ENCODE measurements at places on chromosomes 16 and 17.

GRCh38 chr17:50954641-50955121, 88.5 kb upstream of the TOB1 start:
- no peak for DNase-seq

DNA sequence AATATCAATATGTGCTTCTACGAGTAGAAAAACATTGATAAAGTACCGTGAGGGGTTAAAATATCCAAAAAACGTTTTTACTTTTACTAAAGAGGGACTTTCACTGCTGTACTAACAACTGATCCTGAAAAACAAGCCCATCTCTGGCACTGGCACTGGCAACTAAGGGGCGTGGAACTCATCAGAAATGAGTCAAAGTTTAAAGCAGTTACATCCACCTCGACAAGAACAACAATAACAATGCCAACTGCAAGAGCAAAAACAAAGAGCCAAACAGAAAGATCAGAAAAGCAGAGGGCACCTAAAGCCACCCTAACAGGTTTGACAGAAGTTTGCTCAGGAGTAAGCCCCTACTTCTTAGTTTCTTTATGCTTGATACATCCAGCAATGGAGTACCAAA, 13.1 kb downstream of the MBTPS1 start:
- no peak for DNase-seq

GRCh38 chr17:62671553-62671952, 44.1 kb downstream of the MRC2 start:
- DNase-seq: no peak

GRCh38 chr17:37519251-37519985, 29.7 kb downstream of the DUSP14 start:
- no peak for DNase-seq

- no peak for DNase-seq
Observed at GRCh38 chr17:81231766-81232581, 6.9 kb downstream of the TEPSIN start.

DNA sequence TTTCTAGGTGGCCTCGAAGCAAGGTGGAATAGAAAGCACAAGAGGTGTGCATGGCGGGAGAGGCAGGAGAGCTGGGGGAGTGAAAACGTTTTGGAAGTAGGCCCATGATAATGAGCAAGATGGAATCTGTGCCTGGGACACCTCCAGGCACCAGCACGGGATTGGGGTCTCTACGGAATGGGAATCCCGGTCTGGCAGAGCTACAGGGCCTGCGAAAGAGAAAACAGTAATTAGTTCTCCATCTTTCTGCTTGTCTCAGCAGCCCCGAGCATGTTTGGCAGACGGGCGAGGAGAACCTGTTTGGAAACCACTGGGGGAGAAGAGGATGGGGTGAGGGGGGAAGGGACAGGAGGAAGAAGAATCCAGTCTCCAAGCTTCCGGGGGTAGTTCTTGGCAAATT, 258.7 kb downstream of the SOX9 start:
- no peak for DNase-seq

- DNase-seq: no peak
Observed at GRCh38 chr17:73027130-73027741, 65.3 kb downstream of the SLC39A11 start.

- no peak for DNase-seq
Observed at GRCh38 chr17:50640686-50641351, 6.1 kb downstream of the ABCC3 start.

- DNase-seq: no peak
Observed at GRCh38 chr17:74297941-74298340, 23.9 kb downstream of the DNAI2 start.

DNA sequence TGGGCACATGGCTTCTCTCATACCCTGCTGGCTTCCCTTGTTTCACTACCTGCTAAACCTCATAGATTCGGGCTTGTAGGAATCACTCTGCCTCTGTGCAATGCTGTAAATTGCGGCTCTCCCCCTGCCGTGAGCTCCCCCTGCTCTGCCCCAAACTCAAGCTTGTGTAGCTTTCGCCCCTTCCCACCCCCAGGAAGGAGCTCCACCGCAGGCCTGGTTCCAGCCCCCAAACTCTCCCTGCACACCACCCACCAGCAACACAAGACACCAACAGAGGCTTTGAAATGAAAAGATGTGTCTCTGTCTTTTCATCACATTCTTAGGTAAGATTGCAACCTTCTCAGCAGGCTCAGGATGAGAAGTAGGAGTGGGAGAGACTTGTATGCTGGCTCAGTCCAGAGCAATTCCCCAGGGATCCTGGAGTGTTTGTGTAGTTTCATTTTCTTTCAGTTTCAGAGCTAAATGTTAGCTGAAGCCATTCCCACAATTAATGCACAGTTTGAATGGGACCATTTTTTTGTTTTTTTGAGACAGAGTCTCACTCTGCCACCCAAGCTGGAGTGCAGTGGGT, 14.2 kb downstream of the CX3CL1 start:
- no peak for DNase-seq

GRCh38 chr17:2711608-2712299, at the start of gene CLUH:
CLUH (minus strand) TSS chr17:2711764; CDS start chr17:2711661, 103 bp downstream.
- peak; percentile 94 for DNase-seq

GRCh38 chr17:549177-550040, 165.2 kb downstream of the VPS53 start:
- no peak for DNase-seq

DNA sequence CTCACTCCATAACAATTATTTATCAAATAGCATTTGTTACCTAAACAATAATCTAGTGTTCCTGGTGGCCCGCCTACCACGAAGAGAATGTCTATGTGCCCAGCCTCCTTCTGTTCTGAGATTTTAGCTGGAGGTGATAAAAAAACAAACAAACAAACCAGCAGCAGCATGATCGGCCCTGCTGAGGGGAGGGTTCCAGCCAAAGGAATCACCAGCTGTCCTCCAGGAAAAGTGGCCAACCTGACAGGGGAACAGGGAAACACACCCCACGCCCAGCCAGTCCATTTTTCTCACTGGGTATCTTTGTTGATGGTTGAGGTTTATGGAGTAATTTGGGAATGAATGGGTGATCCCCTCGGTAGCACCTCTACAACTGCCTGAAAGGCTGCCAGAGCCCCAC, 203.0 kb upstream of the DYNLRB2 start:
- no peak for DNase-seq

- no peak for DNase-seq
Observed at GRCh38 chr16:78985716-78986605, 614.6 kb downstream of the MAF start.

DNA sequence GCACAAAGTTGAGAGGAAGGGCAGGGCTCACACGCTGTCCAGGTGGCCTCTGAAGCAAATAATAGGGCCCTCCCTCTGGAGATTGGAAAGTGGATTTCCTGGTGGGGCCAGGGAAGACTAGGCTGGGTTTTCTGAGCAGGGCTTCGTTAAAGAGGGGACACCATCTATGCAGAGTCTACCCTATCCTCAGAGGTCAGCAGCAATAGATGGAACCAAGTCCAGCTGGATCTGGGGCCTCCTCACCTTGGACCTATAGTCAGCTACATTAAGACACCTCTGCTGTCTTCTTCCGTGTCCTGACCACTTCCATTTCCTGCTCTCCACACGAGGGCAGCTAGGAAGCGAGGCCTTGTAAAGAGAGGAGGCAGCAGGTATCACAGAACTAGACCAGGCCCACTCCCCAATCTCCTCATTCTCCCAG, 14.7 kb upstream of the ST6GALNAC1 start:
- no peak for DNase-seq

DNA sequence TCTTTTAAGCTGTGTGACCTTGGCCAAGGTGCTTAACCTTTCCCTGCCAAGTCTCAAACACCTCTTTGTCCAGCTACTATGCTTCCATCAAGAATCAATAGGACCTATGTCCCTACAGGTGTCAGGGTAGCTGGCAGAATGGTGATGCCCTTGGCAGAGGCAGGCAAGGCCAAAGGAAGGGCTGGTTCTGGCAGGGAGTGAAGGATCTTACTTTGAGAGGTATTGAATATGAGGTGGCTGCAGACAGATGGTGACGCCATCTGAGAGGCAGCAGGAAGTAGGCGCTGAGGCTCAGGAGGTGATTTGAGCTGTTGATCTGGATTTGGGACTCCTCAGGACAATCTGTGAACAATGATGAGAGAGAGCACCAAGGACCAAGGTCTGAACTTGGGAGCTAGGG, 12.5 kb downstream of the ABCC3 start:
- no peak for DNase-seq

GRCh38 chr16:58842746-58843145, 108.6 kb upstream of the GOT2 start:
- no peak for DNase-seq

DNA sequence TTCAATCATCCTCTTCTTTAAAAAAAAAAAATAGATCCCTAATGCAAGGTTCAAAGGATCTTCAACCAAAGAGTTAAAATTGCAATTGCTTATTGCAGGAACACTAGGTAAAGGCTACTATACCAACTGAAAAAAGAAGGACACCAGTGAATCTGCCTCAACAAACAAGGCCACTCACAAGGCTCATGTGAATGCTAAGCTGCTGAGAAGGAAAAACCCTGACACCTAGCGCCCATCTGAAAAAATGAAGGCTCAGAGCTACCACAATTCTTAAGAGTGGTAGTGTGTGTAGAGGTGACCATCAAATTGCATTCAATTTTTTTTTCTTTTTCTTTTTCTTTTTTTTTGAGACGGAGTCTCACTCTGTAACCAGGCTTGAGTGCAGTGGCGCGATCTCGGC, 201.6 kb upstream of the C17orf78 start:
- DNase-seq: peak; percentile 37

- DNase-seq: no peak
Observed at GRCh38 chr16:88144028-88144511, 192.8 kb downstream of the BANP start.

- no peak for DNase-seq
Observed at GRCh38 chr16:51374346-51374745, 223.3 kb upstream of the SALL1 start.

DNA sequence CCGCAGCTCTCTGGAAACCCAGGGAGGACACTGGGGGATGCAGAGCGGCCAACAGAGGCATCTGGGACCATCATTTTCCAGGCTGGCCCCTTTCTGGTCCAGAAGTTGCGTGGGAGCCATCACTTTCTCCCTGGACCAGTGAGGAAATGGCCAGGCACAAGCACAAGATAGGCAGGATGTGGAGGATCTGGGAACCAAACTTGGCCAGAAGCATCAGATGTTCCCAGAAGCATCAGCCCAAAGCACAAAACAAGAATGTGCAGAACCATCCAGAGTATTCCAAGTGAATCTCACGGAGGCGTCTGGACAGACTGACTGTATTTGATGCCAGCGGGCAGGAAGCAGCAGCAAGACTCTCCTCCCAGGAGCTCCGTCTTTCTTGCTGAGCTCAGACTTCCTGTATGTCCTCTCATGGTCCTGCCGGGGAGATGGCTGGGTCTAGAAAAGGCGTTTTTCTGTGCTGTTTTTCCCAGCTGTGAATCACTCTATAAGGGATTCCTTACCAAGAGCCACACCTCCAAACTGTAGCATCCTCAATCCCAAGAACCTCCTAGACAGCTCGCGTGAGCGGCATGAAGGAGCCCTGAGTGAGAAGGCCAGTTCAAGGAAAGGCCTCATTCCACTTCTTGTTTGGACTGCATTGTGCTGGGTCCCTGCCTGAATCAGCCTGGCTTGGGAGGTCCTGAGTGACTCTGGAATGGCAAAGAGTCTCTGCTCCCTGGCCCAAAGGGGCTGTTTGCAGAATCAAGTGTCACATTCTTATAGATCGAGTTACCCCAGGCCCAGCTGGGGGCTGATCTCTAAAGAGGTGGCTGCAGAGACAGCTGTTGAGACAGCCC, 49.5 kb upstream of the MTSS2 start:
- DNase-seq: no peak

- peak; percentile 29 for DNase-seq
Observed at GRCh38 chr17:38511150-38512108, 83.2 kb downstream of the ARHGAP23 start.

GRCh38 chr16:30953511-30954124, 3.9 kb upstream of the SETD1A start:
- peak; percentile 42 for DNase-seq

GRCh38 chr17:28747051-28747691, 3.4 kb downstream of the TRAF4 start:
- no peak for DNase-seq

DNA sequence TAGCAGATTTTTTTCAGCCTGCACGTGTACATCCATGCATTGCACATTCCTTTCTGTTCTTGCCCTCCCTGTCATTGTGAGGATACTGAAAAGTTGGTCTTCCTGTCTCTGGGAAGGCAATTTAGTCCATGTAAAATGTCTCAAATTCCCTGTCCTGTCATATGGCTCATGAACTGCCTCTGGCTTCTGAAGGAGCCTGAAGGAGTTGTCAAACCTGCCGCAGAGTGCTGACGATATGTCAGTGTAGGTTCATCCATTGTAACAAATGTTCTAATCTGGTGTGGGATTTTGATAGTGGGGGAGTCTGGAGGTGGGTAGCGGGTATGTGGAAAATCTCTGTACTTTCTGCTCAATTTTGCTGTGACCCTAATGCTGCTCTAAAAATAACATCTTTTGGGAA, 59.6 kb downstream of the YPEL2 start:
- DNase-seq: no peak

GRCh38 chr16:65002265-65002664, 119.6 kb downstream of the CDH11 start:
- DNase-seq: no peak

GRCh38 chr17:49746791-49747490, 17.0 kb downstream of the FAM117A start:
- no peak for DNase-seq

GRCh38 chr16:48212033-48212432, 32.1 kb upstream of the LONP2 start:
- DNase-seq: no peak

GRCh38 chr17:37214416-37214815, 161.4 kb upstream of the C17orf78 start:
- no peak for DNase-seq

GRCh38 chr17:54891176-54891821, 9.4 kb upstream of the TOM1L1 start:
- DNase-seq: peak; percentile 62

DNA sequence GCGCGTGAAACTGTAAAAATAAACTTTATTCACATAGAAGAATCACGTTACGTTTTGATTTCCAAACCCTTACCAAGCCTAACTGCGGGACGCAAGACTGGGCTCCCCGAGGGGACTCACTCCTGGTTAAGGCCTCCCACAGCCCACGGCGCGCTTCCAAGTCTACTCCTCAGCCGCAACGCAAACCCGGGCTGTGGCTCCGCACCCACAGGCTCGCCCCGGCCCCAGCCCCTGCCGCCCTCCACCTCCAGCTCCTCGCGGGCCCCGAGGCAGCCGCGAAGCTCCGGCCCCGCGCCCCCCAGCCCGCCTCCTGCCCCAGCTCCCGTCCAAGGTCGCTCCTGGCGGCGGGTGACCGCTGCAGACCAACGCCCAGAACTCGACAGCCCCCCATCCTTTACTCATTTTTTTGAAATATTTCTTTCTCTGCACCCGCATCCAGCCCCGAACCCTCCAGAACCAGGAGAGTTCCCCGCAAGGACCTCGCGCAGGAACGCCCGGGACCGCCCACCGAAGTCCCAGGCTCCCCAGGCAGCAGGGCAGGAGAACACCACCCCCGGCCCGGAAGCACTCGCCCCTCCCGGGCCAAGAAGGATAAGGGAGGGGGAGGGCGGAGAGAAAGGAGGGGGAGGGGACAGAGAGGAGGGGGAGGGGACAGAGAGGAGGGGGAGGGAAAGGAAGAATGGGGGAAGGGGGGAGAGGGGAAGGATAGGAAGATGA, 912 bp downstream of the USP22 start:
- peak; percentile 85 for DNase-seq

GRCh38 chr17:7095625-7096024, 15.6 kb upstream of the CLEC10A start:
- DNase-seq: no peak

All from iPS-NIHi11 (cell line).